Tibial nerve (tissue), 4 donors: ENCODE measurements at places on chromosomes 3 and 15. TPM values are rescaled to one million over a fixed set of nuclear protein-coding genes. Genes with fewer than 3 reads are reported as not detected.

- no peak for DNase-seq
Measured at GRCh38 chr3:9214599-9214998, 34.8 kb downstream of the SRGAP3 start.

- DNase-seq, result no peak
Measured at GRCh38 chr3:134974624-134975023, 179.6 kb downstream of the EPHB1 start.

DNA sequence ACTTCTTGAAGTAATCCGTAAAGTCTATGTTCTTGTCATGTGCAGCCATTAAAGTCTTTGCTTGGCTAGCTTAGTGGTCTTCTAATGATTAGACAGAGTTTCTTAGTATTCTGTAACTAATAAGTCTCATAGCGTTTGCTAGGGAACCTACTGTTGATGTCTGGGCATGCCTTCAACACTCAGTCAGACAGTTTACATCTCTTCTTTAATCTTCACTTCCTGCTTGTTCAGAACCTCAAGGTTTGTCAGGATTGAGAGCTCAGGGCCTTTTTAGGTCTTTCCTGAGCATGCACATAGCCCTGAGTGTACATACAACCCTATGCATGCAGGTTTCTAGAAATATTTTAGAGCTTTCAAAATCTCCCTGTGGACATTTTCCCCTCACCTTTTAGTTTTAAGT, 426.3 kb downstream of the AGBL1 start:
- no peak for DNase-seq

DNA sequence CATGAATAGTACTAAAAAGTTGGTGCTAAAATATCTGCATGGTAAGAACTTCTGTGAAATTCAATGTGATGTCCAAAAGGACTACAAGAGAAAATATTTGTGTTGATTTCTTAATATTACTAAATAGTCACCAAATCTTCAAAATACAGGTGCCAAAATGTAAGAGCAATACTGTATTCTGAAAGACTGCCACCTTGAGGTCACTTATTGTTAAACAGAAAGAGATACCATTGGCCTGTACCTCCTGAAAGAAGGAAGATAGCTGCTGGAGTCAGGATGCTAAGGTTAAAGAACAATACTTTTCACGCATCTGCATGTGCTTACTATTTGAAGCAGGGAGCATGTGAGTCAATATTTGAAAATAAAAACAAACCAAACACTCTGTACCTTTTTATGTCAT, 72.0 kb upstream of the LSAMP start:
- no peak for DNase-seq

DNA sequence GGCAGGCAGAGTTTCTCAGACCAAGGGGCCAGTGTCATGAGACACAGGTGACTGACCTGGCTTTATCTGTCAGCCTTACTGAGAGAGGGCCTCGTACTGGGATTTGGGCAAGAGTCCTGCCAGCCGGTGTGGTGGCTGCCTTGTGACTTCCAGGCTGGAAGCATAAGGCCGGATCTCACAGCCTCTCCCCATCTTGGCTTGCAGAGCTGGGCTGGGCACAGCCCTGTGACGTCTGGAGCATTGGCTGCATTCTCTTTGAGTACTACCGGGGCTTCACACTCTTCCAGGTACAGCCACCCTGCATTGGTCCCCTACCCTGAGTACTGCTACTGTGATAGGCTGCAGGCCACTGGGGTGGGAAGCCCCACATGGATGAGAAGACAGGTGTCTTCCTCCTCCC, 12.1 kb downstream of the CLK3 start:
- no peak for DNase-seq

DNA sequence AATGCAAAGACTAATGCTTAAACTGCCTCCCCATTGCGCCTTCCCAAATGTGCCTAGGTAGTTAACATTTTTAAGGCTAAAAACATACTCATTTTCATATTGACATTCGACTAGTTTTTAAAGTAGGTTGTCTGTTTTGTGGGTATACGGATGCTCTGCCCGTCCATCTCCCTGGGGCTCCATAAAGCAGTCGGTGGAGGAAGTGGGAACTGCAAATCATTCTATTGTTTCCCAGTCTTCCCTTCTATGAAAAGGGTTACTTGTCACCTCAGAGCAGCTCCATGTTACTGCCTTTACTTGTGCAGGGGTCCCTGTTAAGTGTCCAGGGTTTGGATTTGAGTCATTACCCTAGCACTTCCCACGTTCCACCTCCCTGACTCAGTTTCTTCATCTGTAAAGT, 10.9 kb downstream of the CHCHD6 start:
- no peak for DNase-seq

The PRR20G gene
- not detected for total RNA-seq

The MST1R gene
- 2.4 TPM for total RNA-seq

The CYP8B1 gene
- total RNA-seq, result not detected

The LRRC31 gene
- total RNA-seq, result not detected

The HAUS2 gene
- total RNA-seq, result 17.1 TPM

The FAM3D gene
- total RNA-seq, result not detected

The STAB1 gene
- 258 TPM for total RNA-seq
